ENCODE measurements at places on chromosomes 11 and 22.

DNA sequence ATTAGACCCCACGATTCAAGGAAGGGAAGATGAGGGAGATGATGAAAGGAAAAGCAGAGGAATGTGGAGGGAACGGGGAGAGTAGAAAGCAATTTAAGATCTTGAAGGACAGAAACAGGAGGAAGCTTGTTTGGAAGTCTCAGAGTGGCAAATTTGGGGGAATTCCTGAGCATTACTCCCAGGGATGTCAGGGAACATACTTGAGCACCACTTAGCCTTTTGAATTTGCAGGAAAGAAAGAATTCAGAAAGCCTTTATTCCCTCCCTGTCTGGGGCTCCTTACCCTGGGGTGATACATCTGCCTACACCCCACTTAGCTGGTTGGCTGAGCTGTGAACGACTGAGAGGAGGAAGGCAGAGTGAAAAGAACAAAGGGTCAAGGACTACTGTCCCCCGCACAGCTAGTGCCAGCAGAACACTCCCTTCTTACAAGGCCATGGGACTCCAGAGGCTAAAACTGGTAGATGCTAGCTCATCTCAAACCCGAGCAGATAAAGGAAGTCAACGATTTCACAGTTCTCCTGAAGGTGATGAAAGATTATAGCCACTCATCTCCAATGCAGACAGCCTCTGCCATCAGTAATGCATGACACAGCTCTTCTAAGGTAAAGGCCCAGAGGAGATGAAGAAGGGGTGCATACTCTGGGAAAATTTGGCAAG is 84.0 kb upstream of the AKIP1 start:
- DNase-seq: no peak

DNA sequence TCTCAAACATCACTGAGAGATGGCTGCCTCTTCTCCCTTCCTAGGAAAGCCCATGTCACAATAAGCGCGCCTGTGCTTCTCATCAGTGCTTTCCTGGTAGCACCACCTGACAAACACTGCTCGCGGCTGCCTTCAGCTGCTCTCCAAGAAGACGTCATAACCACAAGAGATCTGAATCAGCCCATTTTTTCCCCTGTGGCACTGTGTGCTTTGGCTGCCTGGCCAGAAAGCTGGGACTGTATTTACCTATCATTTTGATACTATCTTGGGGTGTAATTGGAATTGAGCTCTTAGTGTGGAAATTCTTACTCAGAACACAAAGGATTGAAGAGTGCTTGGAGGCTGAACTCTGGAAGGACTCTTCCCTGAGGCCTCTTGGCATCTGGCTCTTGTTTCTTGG is 50.3 kb upstream of the EHF start:
- no peak for DNase-seq

- no peak for DNase-seq
Measured at GRCh38 chr11:117878939-117879475, 2.5 kb upstream of the FXYD6 start.

DNA sequence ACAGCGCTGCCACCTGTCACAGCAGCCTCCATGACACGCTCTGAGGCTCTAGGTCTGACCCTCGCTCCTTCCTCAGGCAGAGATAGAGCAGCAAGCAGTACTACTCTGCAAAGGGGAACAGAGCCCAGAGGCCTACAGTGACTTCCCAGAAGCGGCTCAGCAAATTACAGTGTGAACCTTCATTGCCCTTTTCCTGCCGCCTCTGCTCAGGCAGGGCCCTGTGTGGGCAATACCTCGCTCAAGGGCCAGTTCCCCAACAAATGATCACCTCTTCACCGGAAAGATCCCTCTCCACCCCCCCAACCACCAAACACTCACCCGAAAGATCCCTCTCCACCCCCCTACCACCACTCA is 12.3 kb downstream of the KIAA0930 start:
- no peak for DNase-seq

GRCh38 chr11:132154781-132155180 is 784.4 kb downstream of the NTM start:
- no peak for DNase-seq

- no peak for DNase-seq
Measured at GRCh38 chr11:66349084-66349386, 1.6 kb upstream of the B4GAT1 start.

GRCh38 chr22:23125512-23126103 is 16.2 kb downstream of the RSPH14 start:
- DNase-seq: no peak

DNA sequence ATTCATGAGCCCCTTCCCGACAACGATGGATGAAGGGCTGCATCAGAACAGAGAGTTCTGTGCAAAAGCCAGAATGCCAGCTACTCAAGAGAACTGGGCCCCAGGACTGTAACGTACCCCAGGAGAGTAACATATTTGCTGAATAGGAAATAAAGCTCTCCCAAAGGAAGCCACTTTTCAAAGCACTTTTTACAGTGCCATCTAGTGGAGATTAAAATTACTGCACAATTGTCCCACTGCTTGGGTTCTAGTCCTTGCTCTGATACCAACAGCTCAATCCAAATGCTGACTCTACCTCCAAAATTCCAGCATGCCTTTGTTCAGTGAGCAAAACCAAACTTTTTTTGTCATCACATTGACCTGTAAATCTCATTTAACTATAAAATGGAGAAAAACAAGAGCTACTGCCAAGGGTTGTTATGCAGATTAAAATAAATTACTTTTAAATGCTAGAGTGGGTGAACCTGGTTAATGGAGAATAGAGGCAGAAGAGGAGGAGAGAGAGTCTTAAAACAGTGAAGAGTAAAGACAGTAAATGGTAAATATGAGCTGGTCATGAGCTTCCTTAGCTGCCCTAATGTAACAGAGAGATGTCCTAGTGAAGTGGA is 87.6 kb upstream of the FSHB start:
- no peak for DNase-seq

- no peak for DNase-seq
Measured at GRCh38 chr11:72030472-72031045, 31.9 kb downstream of the IL18BP start.
